ENCODE measurements at places on chromosomes 7 and 10.

GRCh38 chr7:123120286-123120685, 79.5 kb downstream of the SLC13A1 start:
- no peak for DNase-seq

GRCh38 chr10:18829259-18829658, 170.0 kb downstream of the ARL5B start:
- DNase-seq: no peak

DNA sequence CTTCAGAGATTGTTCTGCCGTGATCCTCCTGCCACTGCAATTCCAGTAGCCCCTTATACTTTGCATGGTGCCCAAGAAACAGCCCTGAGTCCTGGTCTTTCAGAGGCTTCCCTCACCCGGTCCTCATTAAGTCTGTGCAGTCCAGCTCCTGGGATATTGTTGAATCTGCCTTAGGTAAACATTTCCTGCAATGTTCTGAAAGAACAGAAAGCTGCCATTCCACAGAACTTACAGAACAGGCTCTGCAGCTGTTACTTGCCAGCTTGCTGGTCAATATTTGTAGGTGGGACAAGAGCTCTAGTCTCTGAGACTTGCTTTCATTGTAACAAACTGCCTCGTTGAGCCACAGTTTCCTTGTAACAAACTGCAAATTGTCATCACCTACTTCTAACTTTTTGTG, 115.0 kb upstream of the KIF5B start:
- DNase-seq: no peak

GRCh38 chr7:136957391-136957790, 88.9 kb downstream of the CHRM2 start:
- no peak for DNase-seq

GRCh38 chr10:30988831-30989435, 42.7 kb downstream of the ZNF438 start:
- DNase-seq: no peak

GRCh38 chr10:120492346-120492745, 35.3 kb downstream of the PLPP4 start:
- DNase-seq: no peak

DNA sequence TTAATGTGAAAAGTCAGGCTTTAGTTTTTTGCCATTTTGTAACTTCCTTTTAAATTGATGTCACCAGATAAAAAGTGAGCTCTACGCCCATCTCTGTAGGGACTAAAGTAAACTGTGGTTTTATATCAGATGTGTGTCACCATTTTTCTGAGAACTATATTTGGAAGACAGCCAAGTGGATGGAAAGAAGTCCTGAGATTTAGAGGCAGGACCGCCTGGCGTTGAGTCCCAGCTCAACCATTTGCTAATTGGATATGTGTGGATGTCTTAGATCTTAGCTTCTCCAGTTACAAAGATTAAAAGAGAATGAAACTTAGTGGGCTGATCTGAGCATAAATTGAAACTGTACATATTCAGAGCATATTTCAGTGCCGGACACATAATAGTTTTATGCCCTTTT, 691.6 kb upstream of the CELF2 start:
- DNase-seq: no peak

- DNase-seq: no peak
Observed at GRCh38 chr7:139103057-139103815, 6.3 kb downstream of the ZC3HAV1 start.

DNA sequence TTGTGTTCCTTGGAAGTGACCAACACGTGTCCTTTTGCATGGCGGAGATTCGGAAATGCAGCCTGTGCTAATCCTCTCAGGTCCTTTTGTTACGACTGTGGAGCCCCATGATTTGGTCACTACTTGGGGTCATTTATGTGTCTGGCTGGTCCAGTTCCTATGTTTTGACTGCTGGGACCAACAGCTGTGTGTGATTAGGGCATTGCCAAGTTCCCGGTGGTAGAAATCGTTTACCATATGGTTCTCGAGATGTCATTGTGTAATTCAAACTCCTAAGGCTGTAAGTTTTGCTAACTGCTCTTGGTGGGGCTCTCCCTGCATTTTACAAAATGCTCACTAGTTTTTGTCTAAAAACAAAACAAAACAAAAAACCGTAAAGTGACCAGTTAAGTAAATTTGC, 62.0 kb downstream of the CCNY start:
- no peak for DNase-seq

DNA sequence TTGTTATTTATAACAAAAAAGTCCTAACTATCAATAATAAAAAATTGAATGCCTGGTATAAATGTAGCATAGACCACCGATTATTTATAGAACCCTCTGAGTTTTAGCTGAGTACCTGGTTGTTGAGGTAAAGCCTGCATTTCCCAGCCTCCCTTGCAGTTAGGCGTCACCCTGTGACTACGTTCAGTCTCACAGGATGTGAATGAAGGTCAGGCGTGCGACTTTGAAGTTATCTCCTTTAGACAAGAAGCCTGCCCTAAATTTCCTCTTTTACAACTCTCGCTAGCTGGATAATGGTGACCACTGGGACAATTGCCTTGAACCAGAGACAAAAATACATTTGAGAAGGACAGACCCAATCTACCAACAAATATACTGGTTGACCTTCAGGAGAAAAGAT, 67.5 kb upstream of the TES start:
- no peak for DNase-seq

GRCh38 chr7:117119192-117119924, 166.1 kb downstream of the ST7 start:
- peak; percentile 71 for DNase-seq

- no peak for DNase-seq
Observed at GRCh38 chr7:92002720-92003119, 62.1 kb downstream of the AKAP9 start.

DNA sequence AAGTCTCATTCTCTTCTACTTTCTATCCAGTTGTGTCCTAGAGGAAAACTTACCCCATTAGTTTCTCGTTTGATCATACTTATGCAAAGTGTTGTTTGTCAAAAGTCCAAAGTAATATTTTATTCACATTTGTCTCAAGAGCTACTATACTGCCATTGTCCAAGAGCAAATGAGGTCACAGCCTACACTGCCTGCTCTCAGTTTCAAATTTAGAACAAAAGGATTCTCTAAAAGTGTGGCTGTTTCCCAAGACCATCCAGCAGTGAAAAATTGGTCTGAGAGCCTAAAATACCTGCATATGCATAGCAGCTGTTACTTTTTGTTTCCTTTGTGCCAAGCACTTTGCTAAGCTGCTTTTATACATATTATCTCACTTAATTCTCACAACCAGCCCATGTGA, 439.5 kb upstream of the NFE2L3 start:
- DNase-seq: no peak

DNA sequence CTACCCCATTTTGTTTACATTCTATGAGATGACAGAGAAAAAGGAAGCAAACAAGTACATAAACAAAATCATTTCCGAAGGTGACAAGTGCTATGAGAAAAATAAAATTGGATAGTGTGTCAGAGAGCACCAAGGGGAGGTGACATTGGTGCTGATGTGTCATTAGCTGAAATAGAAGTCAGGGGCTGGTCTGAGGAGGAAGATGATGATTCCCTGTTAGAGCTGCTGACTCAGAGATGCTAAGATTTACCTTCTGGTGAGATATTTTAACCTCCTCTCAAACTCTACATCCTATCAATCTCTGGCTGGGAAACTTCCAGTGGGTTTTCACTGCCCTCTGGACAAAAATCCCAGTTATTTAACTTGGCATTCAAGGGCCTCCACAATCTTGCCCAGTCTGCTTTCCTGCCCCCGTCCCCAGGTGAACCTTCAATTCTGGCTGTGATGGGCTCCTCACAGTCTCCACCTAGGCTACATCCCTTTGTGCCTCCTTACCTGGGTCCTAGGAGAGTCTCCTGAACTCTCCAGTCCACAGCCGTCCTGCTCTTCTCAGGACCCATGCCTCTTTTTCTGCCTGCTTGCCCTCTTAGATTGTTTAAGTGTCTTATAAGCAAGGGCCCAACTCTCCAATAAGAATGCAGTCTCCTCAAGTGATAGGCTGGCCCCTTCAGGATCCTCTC, 26.6 kb downstream of the DUSP5 start:
- DNase-seq: no peak

DNA sequence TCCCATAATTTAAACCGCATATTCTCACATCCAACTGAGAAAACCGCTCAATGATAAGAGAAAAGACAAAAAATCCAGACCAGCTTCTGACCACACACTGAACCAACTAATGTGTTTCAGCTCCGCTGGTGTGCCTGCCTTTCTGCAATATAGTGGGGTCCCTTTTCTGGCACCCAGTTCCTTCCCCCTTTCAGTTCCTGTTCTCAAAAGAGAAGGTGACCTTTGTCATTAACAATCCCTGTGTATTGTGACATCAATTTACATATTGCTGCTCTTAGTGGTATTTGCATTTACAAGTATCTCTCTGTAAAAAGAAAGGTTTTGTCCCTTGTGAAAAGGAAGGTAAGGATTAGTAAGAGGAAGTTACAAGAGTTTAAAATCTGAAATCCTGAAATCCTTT, 1.4 kb downstream of the PPP1R17 start:
- no peak for DNase-seq

DNA sequence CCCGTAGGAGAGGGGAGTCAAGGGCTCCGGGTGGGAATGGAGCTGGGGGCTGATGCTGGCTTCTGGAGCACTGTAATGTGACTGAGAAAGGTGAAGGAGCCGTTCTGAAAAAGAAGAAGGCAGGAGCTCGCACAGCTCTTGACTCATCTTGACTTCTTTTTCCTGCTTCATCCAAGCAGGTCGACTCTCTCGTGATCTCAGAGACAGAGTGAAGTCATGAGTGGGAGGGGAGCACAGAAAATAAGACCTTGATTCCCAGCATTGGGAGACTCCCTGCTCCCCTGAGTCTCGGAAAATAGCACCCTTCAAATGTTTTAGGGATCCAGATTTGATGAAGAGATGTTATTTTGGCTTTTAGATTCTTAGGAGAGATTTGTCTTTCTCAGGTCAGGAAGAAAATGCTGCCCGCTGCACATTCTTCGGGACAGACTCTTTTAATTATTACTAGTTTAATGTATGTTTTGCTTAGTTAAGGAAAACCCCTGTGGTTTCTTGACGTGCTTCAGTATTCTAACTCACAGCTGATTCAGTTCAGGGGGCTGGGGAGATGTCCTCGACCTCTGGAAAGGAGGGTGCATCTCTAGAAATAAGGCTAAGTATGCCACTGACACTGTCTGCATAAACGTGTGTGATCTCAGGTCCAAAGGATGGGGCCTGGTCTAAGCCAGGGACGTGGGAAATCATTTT, 34.1 kb downstream of the EGFR start:
- DNase-seq: no peak

GRCh38 chr10:48599830-48600134, 5.1 kb downstream of the ARHGAP22 start:
- DNase-seq: no peak

GRCh38 chr7:94623820-94624219, 32.1 kb downstream of the SGCE start:
- DNase-seq: no peak

DNA sequence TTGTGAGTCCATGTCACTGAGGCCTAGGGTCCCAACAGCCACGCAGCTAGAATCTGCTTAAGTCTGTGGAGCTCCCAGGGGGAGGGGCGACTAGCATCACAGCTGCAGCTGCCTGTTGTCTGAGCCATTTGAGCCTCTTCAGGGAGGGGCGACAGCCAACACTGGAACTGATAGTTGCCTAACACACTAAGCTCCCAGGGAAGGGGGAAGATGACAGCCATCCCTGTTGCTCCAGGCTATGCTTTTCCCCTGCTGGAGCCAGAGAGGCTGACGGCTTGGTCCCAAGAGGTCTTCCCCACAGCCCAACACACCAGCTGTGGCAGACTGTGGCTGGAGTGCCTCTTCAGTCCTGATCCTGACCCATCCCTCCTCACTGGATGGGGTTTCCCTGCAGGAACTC, 817.5 kb downstream of the NXPH1 start:
- no peak for DNase-seq
